Natural killer cell (primary cell): ENCODE measurements at places on chromosomes 2 and 18. TPM values are rescaled to one million over a fixed set of nuclear protein-coding genes. Genes with fewer than 3 reads are reported as not detected.

KRCC1 gene
- 9.0 TPM for total RNA-seq

DSG2 gene
- 0.05 TPM for total RNA-seq

VWC2L gene
- not detected for total RNA-seq

SMAD2 gene
- 160 TPM for total RNA-seq

TIMM21 gene
- 13.1 TPM for total RNA-seq

LBX2 gene
- total RNA-seq, result 1.9 TPM

UGT1A3 gene
- not detected for total RNA-seq

C2orf78 gene
- not detected for total RNA-seq

EPHA4 gene
- total RNA-seq, result 27.2 TPM

GRCh38 chr2:236551471-236552211 lies 18.0 kb upstream of the ACKR3 start:
- peaks cover 71% of the 10 kb centered on the region for H3K4me1 ChIP-seq

DNA sequence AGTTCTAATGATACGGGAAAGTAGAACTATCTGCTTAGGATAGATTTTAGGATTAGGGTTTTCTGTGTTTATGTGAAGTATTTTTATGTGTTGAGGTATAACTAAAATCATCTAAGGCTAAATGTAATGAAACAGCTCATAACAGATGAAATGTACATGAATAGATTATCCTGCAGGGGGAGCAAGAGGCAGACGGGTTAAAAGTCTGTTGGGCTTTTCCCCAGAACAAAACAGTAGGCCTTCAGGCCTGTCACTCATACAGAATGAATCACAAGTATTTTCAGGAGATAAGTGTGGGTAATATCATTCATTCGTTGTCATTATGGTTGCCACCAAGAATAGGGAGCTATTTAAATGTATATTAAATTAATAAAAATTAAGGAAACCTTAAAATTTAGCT lies 107.9 kb upstream of the IL1R2 start:
- H3K4me1 ChIP-seq, result no peaks in the 10 kb centered on the region

DNA sequence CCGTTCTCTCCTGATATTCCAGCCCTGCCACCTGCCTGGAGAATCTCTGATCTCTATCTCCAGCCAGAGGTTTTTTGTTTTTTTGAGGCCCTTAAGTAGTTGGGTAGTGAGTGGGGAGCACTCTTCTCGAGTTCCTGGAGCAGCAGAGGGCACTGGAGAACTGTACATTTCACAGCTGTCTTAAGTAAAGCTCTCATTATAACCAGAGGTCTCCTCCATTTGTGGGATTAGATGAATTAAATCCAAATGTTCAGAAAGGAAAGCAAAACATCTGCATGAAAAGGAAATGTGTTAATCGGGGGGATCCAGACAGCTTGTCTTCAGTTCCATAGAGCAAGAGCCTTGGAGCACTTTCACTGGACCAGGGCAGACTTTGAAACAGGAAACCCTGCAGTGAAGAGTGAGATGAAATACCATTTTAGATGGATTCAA lies 32.8 kb downstream of the AOX1 start:
- H3K27ac ChIP-seq, result no peak overlapping the region
- H3K36me3 ChIP-seq, result no peaks in the 10 kb centered on the region
- H3K4me3 ChIP-seq, result no peak overlapping the region
- H3K27me3 ChIP-seq, result no peaks in the 10 kb centered on the region

DNA sequence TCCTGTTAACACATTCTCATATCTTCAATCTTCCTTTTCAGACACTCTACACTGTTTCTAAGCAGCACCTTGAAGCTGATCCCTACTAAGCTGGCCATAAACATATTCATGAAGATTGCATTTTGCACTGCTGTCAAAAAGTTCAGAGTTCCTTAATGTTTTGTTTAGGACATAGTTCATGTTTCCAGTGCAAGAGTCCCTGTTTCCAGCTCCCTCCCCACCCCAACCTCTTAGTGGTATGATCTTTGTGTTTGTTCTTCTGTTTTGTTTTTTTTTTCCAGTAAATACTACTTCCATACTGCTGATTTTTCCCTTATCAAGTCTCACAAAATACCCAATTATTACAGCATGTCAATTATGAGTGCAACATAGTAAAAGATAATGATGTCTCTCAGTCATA lies 4.1 kb upstream of the SLC40A1 start:
- H3K27me3 ChIP-seq, result peaks cover 10% of the 10 kb centered on the region
- H3K27ac ChIP-seq, result no peak overlapping the region
- H3K4me3 ChIP-seq, result no peak overlapping the region
- no peaks in the 10 kb centered on the region for H3K36me3 ChIP-seq
- H3K4me1 ChIP-seq, result peaks cover 17% of the 10 kb centered on the region

DNA sequence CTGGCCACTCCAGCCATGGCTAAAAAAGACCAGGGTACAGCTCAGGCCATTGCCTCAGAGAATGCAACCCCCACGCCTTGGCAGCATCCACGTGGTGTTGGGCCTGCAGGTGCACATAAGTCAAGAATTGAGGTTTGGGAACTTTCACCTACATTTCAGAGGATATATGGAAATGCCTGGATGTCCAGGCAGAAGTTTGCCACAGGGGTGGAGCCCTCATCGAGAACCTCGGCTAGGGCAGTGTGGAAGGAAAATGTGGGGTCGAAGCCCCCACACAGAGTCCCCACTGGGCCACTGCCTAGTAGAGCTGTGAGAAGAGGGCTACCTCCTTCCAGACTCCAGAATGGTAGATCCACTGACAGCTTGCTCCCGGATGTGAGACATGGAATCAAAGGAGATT lies 477.3 kb downstream of the LPIN1 start:
- no peak for DNase-seq
- no peaks in the 10 kb centered on the region for H3K36me3 ChIP-seq
- peaks cover 5% of the 10 kb centered on the region for H3K4me1 ChIP-seq
- H3K27ac ChIP-seq, result no peak overlapping the region
- no peaks in the 10 kb centered on the region for H3K27me3 ChIP-seq

GRCh38 chr18:23716516-23716915 lies 27.3 kb downstream of the LAMA3 start:
- DNase-seq, result no peak
- no peak overlapping the region for H3K4me3 ChIP-seq
- H3K36me3 ChIP-seq, result no peaks in the 10 kb centered on the region
- H3K4me1 ChIP-seq, result peaks cover 6% of the 10 kb centered on the region
- no peak overlapping the region for H3K27ac ChIP-seq

GRCh38 chr18:77529492-77530176 lies 280.0 kb downstream of the GALR1 start:
- H3K27ac ChIP-seq, result no peak overlapping the region
- no peak for DNase-seq
- no peaks in the 10 kb centered on the region for H3K4me1 ChIP-seq
- no peaks in the 10 kb centered on the region for H3K27me3 ChIP-seq
- H3K36me3 ChIP-seq, result no peaks in the 10 kb centered on the region

- peaks cover 11% of the 10 kb centered on the region for H3K4me1 ChIP-seq
- no peak overlapping the region for H3K27ac ChIP-seq
- H3K27me3 ChIP-seq, result no peaks in the 10 kb centered on the region
Measured at GRCh38 chr2:32864334-32865111, 82.2 kb upstream of the LTBP1 start.

- H3K4me1 ChIP-seq, result no peaks in the 10 kb centered on the region
- H3K27me3 ChIP-seq, result no peaks in the 10 kb centered on the region
- no peaks in the 10 kb centered on the region for H3K36me3 ChIP-seq
- no peak overlapping the region for H3K27ac ChIP-seq
Measured at GRCh38 chr2:236879416-236879963, 206.2 kb upstream of the COPS8 start.

DNA sequence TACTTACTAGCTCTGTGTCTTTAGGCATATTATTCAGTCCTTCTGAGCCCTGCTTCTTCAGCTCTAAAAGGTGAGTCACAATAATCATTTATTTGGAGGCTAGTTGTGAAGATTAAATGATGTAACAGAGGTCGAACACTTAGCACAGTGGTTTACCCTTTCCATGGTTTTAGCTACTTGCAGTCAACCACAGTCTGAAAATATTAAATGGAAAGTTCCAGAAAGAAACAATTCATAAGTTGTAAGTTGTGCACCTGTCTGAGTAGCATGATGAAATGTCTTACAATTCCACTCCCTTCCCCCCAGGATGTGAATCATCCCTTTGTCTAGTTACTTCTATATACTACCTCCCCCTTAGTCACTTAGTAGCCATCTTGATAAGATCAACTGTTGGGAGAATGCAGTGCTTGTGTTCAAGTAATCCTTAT lies 217.6 kb upstream of the THUMPD2 start:
- H3K4me3 ChIP-seq, result no peak overlapping the region
- H3K36me3 ChIP-seq, result no peaks in the 10 kb centered on the region
- no peak for DNase-seq

GRCh38 chr2:17538022-17538843 lies 2.3 kb upstream of the VSNL1 start:
- no peaks in the 10 kb centered on the region for H3K4me1 ChIP-seq
- H3K36me3 ChIP-seq, result no peaks in the 10 kb centered on the region
- DNase-seq, result no peak
- no peak overlapping the region for H3K27ac ChIP-seq

DNA sequence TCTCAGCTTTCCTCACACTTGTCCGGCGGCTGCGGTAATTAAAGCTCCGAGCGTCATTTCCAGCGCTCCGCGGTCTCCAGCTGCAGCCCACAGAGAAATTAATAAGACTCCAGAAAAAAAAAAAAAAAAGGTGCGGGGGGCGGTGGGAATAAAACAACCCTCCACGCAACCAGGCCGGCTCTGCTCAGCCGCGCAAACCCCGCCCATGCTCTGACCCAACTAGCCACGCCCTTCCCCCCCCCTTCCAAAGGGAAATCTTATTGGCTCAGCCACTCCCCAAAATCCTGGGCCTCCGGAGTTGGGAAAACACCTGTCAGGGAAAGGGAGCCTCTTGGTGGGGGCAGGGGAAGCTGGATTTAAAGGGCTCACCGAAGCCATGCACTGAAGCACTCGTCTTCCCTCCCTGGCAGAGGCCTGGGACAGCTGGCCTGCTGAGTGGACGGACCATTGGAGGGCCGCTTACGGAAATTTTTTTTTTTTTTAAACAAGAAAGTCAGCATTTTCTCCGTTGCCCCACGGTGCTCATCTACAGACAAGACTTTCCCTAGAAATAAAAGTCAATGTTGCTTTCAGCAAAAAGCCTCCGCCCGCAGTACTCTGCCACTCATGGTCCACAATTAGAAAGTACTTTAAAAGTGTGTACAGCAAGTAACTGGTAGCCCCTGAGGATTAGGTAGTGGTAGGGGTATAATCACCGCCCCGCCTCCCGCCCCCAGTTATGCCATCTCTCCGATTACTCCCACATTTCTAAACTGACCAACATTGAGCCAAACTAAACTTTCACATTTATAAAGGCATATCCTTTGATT lies 674 bp upstream of the ERBB4 start:
- no peak overlapping the region for H3K27ac ChIP-seq

GRCh38 chr2:28895189-28895893 lies 874 bp downstream of the WDR43 start:
- peak overlapping the region; percentile 40 for H3K27ac ChIP-seq
- no peaks in the 10 kb centered on the region for H3K27me3 ChIP-seq
- DNase-seq, result peak; percentile 44
- peak overlapping the region; percentile 96 for H3K4me3 ChIP-seq
- no peaks in the 10 kb centered on the region for H3K36me3 ChIP-seq
- H3K4me1 ChIP-seq, result peaks cover 13% of the 10 kb centered on the region

DNA sequence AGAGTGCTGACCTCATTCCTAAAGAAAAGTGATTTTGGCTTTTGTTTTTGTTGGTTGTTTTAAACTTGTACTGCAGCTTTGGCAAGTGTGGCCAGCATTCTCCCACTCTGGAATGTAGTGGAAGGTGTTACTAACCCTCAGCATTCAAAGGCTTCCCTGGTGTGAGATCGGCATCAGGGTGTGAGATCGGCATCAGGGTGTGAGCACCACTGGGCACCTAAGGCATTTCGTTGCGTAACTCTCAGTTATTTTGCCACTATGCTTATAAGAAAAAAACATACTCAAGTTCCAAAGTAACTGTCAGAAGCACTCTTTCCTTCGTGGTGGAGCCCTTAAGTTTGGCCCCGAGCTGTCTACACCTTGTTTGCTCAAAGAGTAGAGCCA lies 1.7 kb downstream of the CYBRD1 start:
- no peaks in the 10 kb centered on the region for H3K27me3 ChIP-seq
- H3K4me3 ChIP-seq, result peak overlapping the region; percentile 68
- no peak overlapping the region for H3K27ac ChIP-seq
- no peaks in the 10 kb centered on the region for H3K36me3 ChIP-seq

GRCh38 chr18:75377258-75377657 lies 50.2 kb downstream of the SMIM21 start:
- no peak overlapping the region for H3K4me3 ChIP-seq
- H3K4me1 ChIP-seq, result no peaks in the 10 kb centered on the region
- no peaks in the 10 kb centered on the region for H3K27me3 ChIP-seq
- no peaks in the 10 kb centered on the region for H3K36me3 ChIP-seq

DNA sequence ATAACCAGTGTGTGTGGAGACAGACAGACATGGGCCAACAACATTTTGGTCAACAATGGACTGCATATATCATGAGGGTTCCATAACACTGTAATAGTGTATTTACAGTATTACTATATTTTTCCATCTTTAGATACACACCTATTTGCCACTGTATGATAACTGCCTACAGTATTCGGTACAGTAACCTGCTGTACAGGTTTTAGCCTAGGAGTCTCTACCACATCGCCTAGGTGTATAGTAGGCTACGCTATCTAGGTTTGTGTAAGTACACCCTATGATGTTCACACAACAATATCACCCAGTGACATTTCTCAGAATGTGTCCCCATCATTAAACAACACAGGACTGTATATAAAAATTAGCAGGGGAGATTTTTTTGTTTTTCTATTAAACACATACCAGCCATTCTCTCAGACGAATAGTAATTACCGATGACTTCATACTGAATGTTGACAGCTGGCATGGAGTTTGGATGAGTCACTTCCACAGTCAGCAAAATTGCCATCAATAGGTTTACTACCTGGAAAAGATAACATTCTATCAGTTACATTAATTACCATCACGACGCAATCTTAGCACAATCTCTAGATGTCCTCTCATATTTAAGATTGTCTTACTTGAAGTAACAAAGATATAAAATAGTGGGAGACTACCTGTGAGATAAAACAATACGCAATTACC lies 10.8 kb downstream of the LAPTM4A start:
- peaks cover 43% of the 10 kb centered on the region for H3K36me3 ChIP-seq
- H3K4me3 ChIP-seq, result no peak overlapping the region
- H3K4me1 ChIP-seq, result no peaks in the 10 kb centered on the region
- no peaks in the 10 kb centered on the region for H3K27me3 ChIP-seq

GRCh38 chr18:79485788-79486355 lies 90.1 kb downstream of the NFATC1 start:
- peaks cover 20% of the 10 kb centered on the region for H3K36me3 ChIP-seq
- no peak overlapping the region for H3K27ac ChIP-seq
- H3K4me3 ChIP-seq, result no peak overlapping the region
- no peaks in the 10 kb centered on the region for H3K4me1 ChIP-seq

- no peaks in the 10 kb centered on the region for H3K27me3 ChIP-seq
- H3K4me3 ChIP-seq, result peak overlapping the region; percentile 92
- peak overlapping the region; percentile 98 for H3K27ac ChIP-seq
- peak; percentile 63 for DNase-seq
- H3K4me1 ChIP-seq, result peaks cover 22% of the 10 kb centered on the region
Measured at GRCh38 chr2:134919341-134920210, 954 bp downstream of the CCNT2 start.
